ENCODE measurements at places on chromosomes 13 and 19.

- peak; percentile 73 for DNase-seq
Observed at GRCh38 chr19:46000491-46001246, 5.4 kb downstream of the CCDC61 start.

GRCh38 chr13:25503856-25504255 is 132.1 kb downstream of the ATP8A2 start:
- no peak for DNase-seq

DNA sequence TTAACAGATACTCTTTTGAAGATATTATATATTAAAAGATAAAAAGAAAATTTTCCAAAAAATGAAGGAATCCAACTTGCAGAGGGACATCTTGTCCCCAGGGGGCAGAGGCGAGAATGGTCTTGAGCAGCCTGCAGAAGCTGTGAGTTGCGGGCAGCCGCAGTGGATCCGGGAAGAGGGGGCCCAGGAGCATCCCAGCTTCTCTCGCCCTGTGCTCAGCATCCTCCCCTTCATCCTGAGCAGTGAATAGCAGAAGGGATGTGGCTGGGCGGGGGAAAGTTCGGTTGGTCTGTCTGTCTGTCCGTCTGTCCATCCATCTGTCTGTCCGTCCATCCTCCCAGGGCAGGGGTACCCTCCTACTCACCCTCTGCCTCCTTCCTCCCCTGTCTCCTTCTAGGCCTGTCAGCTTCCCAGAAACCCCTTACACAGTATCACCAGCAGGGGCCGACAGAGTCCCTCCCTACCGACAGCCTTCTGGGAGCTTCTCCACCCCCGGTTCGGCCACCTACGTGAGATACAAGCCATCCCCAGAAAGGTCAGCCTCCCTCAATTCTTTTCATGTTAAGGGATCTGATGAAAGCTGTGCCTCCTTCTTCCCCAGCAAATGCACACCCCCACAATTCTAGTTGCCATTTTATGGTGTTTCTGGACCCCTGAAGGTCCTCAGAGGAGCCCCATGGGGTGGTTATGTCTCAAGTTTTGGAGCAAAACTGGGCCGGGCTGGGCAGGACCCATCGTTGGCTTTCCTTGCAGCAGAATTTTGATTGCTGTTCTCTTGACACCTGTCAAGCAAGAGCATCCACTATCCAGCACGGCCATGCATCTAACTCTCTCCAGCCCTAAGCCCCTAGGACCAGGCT is 81.6 kb downstream of the DPF1 start:
- DNase-seq = peak; percentile 78

DNA sequence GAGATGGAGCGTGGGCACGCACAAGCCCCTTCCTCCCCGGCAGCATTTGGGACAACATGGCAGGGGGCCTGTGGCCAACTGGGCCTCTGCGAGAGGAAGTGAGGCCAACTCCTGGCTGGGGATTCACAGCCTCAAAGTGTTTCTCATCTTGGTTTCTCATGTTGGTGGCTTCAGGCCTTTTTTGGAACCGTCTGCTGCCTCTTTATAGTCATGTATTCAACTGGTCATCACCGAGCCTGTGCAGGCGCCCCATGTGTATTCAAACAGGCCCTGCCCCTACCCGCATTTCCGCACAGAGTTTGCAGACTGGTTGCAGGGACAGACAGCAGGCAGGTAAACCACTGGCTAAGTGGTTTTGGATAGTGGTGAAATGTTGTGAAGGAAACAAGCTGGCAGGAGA is 17.3 kb upstream of the RELB start:
- DNase-seq = no peak

GRCh38 chr19:51224163-51224641 is 678 bp upstream of the CD33 start:
- no peak for DNase-seq

DNA sequence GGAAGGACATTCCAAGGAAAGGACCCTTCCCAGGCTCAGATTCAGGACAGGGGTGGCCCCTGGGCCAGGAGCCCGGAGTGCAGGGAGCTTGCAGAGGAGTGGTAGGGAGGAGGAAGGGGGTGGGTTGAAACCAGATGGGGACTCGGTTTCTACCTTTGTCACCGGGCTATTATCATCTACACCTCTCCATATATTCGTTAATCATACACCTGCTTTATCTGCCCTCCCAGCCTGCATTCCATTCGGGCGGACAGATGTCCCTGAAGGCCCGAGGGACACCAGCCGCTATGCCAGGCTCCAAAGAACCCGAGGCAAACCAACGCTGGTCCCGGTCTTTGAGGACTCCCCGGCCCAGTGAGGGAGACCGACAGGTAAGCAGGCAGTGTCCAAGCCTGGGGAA is 15.5 kb upstream of the MYH14 start:
- DNase-seq = no peak

- DNase-seq = no peak
Observed at GRCh38 chr19:6015841-6016545, 38.1 kb upstream of the RANBP3 start.

DNA sequence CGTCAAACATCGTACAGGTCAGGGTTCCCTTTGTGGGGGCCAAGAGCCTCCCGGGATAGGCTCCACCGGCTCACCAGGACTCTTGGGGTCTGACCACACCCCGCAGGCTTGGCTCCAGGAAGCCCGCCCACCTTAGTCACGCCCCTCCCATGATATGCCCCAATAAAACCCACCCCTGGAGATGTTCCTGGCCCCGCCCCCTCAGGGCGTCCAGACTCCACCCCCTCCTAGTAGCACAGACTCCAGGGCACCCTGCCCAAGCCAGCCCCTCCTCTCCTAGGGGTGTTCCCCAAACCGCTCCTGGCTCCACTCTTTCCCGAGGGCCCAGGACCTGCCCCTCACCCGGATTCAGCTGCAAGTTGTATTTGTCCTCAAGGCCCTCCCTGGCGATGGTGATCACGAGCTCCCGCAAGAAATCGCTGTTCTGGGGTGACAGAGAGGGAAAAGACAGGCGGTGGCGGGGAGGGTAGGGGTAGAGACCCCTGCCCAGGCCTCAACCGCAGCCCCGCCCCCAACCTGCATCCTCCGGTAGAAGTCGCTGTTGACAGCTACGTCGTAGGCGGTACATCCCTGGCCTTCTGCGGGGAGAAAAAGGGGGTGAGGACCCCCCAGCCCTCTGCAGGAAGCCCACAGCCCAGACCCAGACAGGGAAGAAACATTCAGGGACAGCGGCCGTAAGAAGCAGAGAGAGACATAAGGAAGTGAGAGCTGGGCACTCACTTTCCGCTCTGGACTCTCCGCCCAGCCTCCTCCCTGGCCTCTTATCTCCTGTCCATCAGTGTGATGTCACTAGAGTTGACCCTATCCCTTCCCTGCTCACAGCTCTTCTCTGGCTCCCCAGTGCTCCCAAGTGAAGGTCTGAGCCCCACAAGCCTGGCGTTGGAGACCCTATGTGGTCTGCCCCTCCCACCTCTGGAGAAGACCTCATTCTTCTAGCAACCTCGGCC is 3.9 kb downstream of the PIH1D1 start:
- DNase-seq = no peak

DNA sequence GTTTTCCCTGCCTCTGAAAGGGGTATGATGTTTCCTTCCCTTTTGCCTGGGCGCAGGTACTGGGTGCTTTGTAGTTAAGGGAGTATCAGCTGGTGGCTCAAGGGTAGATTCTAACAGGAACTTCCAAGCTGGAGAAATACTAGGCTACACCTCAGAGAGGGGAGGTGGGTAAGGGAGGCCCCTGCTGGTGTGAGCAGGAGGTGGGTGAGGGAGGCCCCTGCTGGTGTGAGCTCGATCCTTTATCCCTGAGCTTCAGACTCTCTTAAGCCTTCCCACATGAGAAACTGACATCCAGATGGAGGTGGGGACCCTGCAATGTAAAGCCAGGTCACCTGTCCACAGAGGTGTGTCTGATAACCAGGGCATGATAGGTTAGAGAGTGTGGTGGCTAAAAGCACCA is 32.1 kb downstream of the CYP2B6 start:
- DNase-seq = peak; percentile 17

- peak; percentile 29 for DNase-seq
Observed at GRCh38 chr19:52691215-52691610, 43.6 kb downstream of the ZNF611 start.

DNA sequence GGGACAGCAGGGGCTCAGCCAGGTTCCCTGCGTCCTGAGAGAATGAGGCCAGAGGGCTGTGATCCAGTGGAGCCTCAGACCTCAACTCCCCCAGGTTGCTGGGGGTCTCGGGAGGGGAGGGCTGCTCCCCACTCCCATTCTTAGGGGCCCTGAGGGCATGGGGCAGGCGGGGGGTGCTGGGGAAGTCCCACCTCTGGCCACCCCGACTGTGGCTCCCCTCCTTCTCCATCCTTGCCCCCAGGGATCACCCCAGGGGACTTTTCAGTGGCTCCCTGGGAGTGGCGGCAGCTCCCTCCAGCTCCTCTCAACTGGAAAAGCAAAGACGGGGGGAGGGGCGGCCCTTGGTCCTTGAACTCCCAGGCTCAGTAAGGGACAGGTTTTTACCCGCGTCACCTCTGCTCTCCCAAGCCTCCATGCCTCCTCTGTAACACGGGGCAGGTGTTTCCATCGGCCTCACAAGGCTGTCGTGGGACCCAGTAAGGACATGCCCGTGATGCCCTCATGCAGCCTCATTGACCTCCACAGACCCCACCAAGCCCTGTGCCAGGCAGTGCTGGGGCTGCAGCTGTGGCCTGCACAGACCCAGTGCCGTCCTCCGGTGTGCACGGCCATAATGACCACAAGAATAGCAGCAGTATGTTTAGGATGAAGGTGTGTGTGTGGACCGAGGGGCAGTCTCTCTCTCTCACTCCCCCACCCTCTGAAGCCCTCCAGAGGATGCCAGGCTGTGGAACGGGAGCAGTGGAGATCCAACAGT is 11.6 kb upstream of the TOMM40 start:
- no peak for DNase-seq

- no peak for DNase-seq
Observed at GRCh38 chr13:21812192-21812626, 141.3 kb downstream of the FGF9 start.

GRCh38 chr19:43481701-43482100 is 16.3 kb upstream of the LYPD3 start:
- no peak for DNase-seq

- no peak for DNase-seq
Observed at GRCh38 chr13:102298051-102298450, 103.8 kb downstream of the FGF14 start.

DNA sequence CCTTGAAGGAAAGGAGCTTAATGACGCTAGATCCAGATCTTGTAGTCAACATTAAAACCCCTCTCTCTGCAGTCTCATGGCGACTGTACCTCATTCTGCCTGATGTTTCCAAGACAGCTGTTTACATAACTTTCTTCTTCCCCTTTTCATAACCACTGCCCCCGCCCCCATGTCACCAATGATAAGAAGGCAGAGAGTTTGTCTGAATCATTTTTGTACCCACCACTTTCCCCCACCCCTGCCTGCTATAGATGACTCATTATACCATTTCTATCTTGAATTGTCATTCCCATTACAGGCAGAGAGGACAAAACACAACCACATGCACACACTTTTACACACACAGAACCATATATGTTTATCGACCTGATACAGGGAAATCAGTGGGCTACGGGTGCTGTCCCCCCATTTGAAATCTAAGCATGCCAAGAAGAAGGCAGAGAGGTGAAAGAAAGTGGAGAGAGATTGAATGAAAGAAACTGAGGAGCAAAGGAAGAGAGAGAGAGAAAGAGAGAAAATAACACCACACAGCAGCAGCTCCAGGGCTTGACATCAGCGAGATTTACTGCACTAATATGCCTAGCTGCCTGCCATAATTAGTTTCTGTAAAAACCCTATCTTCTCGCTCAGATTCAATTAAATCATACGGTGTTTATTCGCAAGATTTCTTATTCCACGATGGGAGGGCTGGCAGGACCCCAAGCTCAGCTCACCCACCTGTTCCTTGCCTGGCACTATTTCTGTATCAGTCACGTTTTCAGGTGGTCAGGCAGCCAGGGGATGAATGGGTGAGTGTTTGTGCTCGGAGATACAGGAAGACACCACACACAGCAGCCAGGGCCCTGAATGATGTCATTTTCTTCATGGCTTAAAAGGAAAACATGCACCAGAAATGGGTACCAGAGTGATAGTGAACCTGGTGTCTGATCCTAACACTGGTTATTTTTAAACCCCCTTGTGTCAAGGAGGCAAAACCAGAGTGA is 114.3 kb upstream of the SERP2 start:
- DNase-seq = no peak

GRCh38 chr13:100506600-100507422 is 81.8 kb downstream of the GGACT start:
- no peak for DNase-seq

GRCh38 chr13:111259058-111259457 is 61.4 kb upstream of the TEX29 start:
- DNase-seq = no peak

DNA sequence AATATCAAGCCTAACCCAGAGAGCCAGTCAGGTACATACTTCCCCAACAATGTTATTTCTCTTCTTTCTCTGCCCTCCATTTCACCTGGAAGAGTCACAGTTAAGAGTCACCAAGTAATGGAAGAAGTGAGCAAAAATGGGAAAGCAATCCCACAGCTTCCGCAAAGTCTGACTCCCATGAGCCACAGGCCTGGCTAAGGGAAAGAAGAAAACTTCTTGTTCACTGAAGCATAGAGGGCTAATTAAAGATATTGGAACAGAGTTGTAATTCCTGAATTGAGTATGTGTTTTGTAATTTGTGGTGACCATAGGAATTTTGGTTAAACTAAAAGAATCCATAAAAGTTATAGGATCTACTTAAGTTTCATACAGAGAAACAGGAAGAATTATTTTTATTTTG is 830.9 kb upstream of the PCDH20 start:
- no peak for DNase-seq

DNA sequence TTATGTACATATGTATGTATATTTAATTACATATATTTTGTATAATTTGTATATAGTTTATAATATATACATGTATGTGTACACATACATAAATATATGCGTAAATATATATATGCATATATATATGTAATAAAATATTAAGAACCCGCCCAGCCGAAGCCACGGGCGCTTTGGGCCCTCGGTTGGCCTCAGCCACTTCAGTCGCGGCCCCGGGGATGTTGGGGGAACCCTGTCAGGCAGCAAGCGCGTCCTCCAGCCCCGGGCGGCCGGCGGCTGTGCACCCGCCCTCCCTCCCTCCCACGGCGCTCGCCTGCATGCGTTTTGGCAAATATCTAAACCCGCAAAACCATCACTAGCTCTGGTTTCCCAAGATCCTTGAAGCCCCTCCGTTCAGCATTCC is 7.9 kb upstream of the ZNF606 start:
- no peak for DNase-seq

GRCh38 chr13:25432691-25433090 is 60.9 kb downstream of the ATP8A2 start:
- no peak for DNase-seq

GRCh38 chr19:4149518-4150288 is 3.7 kb upstream of the CREB3L3 start:
- DNase-seq = no peak

All from ecto neural progenitor cell (in vitro differentiated cells).